ENCODE measurements at places on chromosomes 2 and 18.

DNA sequence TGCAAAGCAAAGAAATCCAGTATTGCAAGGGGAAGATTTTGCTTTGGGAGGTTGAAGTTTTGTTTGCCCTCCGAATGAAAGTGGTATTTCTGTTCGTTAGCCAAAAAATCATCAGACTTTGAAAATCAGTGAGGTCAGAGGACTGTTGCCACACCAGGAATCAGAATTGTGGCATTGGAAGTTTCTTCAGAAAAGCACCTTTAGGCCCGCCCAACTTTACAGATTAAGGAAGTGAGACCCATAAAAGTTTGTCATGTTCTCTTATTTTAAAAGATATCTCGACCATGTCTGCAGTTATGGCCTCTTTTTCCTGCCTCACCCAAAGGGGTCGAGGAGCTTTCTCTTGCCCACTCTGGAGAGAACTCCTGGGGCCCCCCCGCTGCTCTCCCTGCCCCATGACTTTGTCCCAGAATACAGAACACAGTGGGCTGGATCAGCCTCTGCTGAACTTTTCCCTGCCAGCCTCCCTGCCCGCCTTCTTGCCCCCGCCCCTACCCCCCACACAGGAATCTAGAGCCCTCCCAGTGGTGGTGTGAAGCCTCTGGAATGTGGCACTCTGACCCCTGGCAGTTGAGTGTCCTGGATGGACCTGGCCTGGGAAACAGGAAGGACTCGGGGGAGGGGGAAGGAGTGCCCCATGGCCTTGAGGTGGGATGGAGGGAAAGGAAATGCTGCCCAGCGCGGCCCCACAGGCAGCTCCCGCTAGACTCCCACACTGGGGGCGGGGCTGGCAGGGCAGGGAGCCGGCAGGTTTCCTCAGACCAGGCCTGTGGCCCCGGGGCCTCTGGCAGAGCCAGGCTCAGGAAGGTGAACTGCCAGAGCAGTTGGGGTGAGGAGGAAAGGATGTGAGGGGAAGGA, 25.3 kb downstream of the CRIM1 start:
- peak; percentile 15 for DNase-seq

DNA sequence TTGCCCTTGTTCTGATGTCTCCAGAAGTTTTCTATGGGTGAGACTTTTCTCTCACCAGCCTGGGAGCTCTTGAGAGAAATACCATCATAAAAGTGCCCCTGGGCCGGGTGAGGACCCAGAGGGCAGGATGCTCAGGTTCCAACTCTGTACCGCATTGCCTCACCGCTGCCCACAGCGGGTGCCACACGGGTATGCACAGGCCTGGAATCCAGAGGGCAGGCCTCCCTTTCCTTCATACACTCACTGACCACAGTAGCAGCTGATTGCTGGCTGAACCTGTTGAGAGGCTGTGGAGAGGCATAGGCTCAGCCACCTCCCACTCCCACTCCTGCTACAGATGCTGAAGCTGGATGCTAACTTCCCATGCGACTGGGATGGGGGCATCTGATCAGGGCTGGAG, 293.8 kb downstream of the CYP26B1 start:
- no peak for DNase-seq

DNA sequence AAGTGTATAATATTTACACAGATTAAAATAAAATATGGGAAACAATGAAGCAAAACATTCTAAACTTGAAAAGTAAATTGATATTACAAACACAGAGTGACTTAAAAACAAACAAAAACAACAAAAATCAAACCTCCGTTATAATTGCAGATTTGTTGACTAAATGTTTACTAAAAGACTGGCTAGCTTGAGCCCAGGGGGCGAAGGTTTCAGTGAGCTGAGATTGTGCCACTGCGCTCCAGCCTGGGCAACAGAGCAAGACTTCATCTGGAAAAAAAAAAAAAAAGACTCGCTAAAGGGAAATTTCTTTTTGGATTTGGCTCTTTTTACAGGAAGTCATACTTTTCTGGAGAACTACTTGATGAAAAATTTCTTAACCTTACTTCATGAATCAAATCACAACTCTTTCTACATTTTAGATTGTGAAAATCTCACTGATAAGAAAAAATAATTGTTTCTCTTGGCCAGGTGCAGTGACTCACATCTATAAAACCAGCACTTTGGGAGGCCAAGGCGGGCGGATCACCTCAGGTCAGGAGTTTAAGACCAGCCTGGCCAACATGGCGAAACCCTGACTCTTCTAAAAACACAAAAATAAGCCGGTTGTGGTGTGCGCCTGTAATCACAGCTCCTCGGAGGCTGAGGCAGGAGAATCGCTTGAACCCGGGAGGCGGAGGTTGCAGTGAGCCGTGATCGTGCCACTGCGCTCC, 9.7 kb downstream of the TFPI start:
- DNase-seq: no peak

- no peak for DNase-seq
Observed at GRCh38 chr2:224753743-224754540, 37.8 kb upstream of the CCDC195 start.

DNA sequence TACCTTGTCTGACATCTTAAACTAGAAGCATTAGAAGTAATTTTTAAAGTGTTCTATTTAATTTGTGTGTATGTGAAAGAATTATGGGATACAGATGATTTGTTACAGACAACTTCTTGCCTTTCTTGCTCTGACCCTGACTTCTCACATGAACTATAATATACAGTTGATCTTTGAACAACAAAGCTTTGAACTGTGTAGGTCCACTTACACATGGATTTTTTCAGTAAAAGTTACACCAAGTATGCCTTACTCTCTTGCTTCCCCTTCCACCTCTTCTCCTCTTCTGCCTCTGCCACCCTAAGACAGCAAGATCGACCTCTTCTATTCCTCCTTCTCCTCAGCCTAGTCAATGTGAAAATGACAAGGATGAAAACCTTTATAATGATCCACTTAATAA, 42.2 kb downstream of the SLC40A1 start:
- DNase-seq: no peak

DNA sequence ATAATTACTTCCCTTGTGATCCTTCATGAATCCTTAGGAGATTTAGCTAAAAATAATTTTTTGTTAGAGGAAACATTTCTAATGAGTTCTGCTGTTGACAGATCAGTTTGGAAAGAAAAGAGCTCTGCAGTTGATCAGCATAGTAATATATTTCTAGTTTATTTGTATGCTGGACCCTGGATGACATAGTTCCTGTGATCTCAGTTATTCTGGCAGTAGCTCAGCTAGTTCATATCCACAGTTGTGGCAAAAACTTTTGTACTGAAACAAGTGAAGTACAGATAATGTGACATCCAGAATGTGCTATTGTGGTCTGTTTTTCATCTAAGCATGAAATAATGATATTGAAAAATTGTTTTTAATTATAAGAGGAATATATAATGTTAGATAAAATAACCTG, 33.7 kb downstream of the ABI2 start:
- DNase-seq: no peak

GRCh38 chr18:40375837-40376236, 1579.2 kb upstream of the PIK3C3 start:
- DNase-seq: no peak

DNA sequence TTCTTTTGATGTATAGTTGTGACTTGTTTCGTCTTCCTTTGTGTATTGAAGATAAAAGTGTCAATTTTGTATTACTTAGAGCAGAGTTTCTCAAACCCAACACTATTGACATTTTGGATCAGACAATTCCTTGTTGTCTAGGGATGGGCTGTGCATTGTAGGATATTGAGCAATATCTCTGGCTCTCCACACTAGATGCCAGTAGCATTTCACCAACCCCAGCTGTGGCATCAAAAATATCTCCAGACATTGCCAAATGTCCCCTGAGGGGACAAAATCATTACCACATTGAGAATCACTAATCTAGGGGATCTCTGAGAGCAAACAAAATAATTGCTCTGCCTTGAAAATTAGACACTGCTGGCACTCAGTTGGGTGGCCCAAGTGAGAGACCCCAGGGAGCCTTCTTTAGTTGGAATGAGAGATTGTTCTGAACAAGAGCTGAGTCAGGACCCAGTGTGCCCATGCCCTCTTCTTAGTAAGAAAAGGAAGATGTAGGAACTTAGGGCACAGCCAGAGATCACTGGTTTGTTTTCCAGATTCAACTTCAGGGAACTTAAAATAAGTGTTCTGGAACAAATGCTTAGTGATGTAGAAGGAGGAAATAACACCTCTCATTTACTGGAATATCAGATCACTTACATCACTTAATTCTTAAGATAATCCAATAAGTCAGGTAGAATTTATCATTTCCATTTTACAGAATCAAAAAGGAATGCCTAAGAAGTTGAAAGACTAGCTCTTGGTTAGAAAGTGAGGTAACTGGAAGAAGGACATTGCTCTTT, 466.6 kb upstream of the TNP1 start:
- no peak for DNase-seq

All from BE2C (cell line).